ENCODE measurements at places on chromosomes 2 and 18.

DNA sequence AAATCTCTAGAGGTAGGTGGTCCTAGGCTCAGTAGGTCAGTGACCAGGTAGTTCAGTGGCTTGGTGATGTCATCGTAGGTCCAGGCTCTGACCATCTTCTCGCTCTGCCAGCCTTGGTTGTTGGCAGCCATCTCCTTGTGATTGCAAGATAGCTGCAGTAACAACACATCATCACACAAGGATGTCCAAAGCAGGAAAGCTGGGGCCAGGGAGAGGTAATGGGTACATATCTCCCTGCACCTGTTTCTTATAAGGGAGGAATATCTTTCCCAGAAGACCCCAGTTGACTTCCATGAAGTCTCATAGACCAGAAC, 60.5 kb downstream of the ANKRD44 start:
- DNase-seq, result no peak

GRCh38 chr2:218642786-218643185, 16.6 kb downstream of the ZNF142 start:
- no peak for DNase-seq

DNA sequence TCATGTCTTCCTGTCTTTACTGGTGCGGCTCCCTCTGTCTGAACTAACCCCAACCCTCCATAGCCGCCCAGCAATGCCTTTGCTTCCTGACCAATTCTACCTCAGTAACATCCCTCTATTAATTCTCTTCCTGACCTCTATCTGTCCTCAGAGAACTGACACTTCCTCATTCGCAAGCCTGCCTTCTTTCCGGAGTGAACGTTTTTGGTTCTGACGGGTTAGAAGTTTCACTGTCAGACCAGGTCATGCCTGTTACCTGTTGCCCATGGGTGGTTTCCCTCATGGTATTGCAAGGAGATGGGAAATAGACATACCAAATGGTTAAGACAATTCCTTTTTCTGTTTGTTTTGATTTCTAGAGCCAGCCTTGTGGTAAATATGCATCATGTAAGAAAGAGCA, 453.4 kb upstream of the SLC14A2 start:
- DNase-seq, result no peak

DNA sequence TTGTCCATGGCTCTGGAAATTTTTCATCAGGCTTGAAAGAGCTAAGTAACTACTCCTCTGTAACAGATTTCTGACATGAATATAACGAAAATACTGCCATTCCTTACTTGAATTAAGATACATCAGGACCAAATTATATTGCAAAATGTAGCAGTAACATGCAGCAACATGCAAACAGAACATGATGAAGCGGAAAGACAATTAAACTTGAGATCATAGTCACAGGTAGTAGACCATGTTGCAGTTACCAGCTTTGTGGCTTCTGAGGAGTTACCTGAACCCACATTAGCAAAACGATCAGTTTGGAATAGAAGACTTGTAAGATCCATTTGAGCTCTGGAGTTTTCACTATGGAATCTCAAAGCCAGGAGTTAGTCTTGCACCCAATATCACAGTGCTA, 76.2 kb downstream of the MREG start:
- no peak for DNase-seq

GRCh38 chr2:201228912-201229290, 31.4 kb upstream of the CASP8 start:
- DNase-seq, result no peak

DNA sequence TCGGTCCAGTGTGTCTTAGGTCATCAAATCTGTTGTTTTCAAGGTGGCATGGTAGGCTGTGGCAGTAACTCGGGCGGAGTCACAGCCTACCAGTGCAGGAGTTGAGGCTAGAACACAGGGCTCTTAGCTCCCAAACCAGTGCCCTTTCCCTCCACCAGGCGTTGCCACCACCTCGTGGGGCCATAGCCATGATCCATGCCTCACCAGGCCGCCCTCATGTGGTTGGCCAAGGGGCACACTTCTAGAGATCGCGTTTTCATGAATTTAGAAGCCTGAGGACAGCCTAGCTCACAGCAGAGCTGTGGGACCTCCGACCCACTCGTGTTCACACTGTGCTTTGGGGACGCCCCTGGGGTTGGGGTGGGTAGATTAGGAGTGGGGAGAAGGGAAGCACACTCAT, 10.6 kb downstream of the SEC11C start:
- no peak for DNase-seq

DNA sequence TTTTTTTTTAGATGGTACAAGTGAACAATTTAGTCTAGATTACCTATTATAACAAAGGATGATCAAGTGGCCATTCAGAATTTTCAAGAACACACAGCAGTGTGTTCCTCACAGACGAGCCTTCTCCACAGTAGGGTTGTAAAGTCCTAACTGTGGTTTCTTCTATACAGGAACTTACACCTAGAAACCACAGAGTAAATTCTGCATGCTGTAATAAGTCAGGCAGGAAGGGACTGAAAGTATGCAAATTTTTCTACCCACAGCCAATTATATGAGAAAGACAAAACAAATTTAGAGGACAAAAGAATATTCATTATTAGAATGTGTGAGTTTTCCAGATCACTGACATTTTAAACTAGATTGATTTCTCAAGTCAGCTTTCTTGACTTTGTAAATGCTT, 99.5 kb downstream of the RBMS1 start:
- no peak for DNase-seq

GRCh38 chr18:22005191-22005841, 164.1 kb upstream of the GATA6 start:
- no peak for DNase-seq

- DNase-seq, result no peak
These were observed 841.0 kb upstream of the PIK3C3 start for GRCh38 chr18:41113885-41114482.

DNA sequence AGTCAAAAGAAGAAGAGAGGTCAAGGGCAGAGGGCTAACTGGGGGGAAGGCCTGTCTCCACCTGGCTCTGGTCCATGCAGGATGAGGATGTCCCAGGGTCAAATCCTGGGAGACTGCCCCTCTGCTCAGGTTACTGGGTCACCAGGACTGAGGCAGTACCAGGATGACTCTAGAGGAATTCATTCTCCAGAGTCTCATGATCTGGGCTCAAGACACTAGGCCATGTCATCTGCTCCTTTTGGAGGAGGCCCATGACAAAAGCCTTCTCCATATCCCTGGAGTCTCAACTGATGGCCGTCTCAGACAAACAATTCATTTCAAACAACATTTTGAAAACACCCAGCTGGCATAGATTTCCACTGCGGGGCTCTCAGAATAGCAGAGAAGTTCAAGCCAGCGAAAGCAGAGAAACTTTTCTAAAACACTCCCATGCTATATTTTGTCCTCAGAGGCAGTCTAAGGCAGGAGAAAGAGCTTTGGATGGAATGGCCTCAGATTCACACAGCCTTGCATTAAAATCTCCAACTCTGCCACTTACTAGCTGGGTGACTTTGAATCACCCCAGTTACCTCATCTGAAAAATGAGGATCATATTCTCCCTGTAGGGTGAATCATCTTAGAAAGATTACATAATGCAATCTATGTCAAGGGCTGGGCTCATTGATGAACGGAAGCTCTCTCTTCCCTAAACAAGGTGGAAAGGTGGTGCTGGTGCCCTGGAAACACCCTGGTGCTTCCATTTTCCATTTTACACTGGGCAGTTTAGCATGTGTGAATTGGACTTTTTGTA, 48.8 kb upstream of the LCLAT1 start:
- no peak for DNase-seq

GRCh38 chr2:137249463-137250130, 484.3 kb downstream of the THSD7B start:
- DNase-seq, result no peak

DNA sequence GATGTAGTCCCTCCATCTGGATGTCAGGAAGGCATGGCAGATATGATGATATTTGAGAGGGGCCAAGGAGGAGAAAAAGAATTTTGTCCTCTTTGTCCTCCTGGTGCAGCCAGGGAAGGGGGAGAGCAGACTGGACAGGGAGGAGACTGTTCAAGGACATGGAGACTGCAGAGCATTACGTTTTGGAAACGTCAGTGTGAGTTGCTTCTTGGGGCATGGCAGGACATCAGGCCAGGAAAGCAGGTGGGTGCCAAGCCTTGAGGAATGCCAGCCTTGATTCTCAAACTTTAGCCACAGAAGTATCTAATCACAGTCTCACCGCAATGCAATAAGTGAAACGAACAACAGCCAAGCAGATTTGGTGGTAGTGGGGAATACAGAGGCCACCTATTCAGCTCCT, 66.2 kb downstream of the BMP10 start:
- DNase-seq, result no peak

DNA sequence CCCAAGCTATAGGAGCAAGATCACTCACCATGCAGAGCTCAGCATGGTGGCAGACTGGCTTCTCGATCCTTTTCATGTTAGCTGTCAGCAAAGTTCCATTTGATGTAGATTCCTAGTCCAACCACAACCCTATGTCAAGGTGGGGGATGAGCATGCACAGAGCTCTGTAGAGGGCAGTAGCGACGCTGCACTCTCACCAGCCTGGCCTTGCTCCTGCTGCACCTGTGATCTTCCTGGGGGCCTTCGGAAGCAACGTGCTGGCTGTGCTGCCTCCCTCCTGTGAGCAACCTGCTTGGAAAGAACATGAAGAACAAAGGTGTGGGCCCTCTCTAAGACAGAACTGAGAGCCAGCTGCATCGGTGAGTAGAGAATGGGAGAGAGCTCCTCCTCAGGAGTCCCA, 479.4 kb upstream of the MYT1L start:
- DNase-seq, result no peak

DNA sequence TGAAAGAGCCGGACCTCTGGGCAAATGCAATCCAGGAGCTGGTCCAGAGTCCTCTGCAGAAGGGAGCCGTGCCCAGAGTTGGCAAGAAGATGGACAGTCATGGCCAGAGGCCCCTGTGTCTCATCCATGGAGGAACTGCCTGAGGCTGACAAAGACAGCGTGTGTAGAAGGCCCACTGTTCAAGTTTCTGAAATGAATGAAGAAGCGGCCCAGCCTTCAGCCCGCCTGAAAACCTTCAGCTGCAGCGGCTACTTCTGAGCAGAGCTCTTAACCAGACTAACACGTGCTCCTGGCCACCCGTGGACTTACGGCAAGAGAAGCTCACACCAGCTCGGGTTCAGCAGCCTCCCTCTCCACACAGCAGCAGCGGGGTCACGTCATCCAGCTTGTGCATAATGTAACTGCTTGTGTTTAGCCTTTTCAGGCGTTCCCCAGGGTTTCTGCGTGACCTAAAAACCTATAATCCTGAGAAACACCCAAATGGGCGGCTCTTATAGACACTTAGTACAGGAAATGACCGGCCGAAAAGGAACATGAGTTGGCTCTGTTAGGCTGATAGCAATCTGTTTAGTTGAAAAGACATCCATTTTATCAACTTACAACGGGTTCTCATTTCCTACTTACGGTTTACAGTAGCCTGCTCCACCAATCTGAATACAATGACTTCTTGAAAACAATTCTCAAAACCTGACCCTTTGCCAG, at the start of gene FAM124B:
TSS of gene FAM124B (minus strand) at position 467 of the 702 bp plus-strand sequence. CDS start at position 128, 339 bp downstream.
- DNase-seq, result no peak

DNA sequence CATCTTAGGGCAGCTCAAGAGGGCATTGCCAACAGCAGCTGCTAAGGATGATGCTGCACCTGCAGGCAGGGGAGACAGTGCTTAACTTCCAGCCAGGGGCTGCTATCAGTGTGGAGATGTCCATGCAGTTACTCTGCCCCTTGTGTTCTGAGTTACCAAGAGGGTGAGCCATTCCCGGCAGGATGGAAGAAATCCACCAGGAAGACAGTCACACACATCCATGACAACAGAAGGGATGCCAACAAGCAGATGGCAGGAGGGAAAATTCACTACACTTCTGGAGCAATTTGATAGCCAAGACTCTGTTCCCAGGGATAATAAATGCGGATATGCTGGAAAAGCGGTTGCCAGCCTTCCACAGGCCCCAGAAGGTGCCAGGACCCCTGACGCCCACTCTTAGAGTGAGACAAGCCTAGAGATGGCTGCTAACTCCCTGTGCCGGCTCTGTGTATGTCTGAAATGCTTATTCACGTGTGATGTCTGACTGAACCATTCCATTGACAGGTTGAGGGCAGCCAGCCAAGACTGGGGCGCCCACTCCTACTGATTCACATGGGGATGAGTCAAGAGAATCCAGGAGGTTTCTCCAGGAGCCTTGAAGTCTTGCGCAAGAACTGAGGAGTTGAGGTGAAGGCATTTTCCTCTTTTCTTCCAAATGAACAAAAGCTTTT, 24.5 kb downstream of the LOXHD1 start:
- DNase-seq, result no peak

DNA sequence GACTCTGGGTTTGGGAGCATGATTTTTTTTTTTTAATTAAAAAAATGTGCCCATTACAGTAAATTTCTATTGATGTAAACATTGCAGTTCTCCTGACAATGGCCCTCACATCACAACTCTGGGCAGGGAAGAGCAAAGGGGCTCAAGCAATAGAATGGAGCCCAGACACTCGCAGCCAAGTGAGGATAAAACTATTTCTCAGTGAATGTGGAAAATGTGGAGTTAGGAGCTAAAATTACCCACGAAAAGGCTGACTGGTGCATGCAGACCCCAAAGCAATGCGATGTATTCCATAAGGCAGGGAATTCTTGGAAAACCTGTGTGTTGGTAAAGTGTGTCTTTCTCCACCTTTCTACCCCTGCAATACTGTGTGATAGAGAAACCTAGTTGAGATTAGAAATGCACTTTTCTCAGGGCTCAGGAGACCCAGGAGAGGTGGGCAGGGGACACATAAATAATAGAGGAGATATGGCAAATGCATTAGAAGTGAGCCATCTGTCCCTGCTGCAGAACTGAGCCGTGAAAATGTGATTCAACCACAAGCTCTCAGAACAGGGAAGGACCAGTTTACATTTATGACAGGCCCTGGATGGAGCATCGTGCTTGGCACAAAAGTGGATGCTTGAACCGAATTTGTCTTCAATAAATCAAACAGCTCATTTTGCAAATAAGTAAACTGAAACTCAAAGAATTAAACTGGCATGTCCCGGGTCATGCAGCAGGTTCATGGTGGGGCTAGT, 100.1 kb downstream of the MYCN start:
- DNase-seq, result no peak

DNA sequence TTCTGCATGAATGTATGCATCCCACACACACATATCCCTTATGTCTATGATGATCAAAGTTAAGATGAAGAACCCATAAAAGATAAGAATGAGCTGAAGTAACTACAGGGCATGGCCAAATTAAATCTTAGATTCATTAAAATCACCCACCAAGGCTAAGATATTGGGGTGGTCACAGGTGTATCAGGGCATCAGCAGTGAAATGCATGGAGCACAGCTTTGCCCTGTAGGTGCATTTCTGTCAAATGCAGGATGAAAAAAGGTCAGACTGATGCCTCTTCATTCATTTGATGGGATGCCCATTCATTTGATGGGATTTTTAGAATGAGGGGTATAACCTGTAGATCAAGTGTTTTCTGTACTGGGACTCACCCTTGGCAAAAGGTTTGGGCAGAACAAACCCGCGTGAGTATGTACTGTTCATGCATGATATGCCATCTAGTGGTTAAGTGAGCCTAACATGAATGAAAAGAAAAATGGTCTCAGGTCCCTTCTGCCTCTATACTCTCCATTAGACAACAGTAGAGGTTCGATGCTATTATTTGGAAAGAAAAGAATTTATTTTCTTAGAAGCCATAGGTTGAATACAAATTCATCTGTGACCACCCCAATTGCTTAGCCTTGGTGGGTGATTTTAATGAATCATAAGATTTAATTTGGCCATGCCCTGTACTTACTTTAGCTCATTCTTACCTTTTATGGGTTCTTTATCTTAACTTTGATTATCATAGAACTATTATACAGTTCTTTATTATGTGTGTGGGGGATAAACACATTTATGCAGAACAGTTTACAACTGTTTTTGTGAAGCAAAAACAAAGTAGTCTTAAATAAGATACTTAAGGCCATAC, 43.2 kb upstream of the NOSTRIN start:
- DNase-seq, result no peak

- no peak for DNase-seq
These were observed 1.3 kb upstream of the CEP68 start for GRCh38 chr2:65054749-65055421.
